ENCODE measurements at places on chromosomes 2 and 18.

DNA sequence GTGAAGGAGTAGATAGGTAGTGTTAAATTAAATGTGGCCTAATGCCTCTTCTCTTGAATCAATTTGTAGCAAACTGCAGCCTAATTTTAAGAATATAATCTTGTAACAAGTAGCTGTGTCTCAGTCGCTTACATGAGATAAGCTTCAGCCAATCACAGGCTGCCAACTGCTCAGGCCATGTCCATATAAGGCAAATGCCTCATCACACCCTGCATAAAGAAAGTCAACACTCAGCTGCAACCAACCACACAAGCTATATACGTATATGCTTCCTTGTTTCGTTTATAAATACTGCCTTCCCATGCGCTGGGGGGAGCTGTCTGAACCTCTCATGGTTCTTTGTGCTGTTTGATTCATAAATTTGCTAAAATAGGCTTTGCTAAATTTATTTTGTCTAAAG lies 476.3 kb downstream of the TRIB2 start:
- DNase-seq: peak; percentile 11

DNA sequence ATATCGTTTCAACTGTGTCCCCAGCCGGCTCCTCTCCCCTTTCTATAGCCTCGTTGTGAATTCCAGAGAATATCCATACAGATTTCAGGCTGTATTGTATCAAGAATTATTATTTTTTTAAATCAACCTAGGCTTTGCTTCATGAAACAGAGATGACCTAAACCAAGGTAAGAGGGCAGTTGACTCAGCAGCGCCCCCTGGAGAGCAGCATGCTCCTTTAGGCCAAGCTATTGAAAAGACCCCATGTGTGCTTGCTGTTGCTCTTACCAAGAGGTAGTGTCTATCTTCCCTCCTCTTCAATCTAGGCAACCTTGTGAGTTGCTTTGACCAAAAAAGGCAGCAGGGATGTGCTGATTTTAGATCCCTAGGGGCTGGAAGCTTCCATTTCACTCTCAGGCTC lies 426.7 kb upstream of the SMIM21 start:
- DNase-seq: no peak

- DNase-seq: no peak
Observed at GRCh38 chr2:224453892-224454291, 52.0 kb upstream of the FAM124B start.

GRCh38 chr18:34631093-34631966 lies 78.8 kb upstream of the DTNA start:
- DNase-seq: no peak

DNA sequence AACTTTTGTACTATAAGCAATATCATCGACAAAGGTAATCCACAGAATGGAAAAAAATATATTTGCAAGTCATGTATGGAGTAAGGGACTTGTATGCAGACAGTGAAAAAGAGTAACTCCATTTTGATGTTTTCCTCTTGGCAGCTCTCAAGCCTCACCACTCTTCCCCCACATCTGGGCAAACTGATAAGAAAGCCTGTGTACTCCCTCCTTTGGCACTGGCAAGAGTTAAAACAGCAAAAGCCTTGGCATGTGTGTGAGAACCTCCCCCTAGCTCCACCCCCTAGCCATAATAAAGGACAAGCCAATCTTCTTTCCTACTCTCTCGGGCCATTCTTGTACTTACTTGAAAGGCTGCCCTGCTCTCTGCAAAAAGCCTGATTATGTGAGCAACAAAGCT lies 335.2 kb downstream of the LRATD1 start:
- DNase-seq: no peak

GRCh38 chr2:128302011-128302743 lies 16.5 kb downstream of the HS6ST1 start:
- DNase-seq: no peak

GRCh38 chr2:96291751-96292150 lies 13.6 kb downstream of the SNRNP200 start:
- DNase-seq: no peak

DNA sequence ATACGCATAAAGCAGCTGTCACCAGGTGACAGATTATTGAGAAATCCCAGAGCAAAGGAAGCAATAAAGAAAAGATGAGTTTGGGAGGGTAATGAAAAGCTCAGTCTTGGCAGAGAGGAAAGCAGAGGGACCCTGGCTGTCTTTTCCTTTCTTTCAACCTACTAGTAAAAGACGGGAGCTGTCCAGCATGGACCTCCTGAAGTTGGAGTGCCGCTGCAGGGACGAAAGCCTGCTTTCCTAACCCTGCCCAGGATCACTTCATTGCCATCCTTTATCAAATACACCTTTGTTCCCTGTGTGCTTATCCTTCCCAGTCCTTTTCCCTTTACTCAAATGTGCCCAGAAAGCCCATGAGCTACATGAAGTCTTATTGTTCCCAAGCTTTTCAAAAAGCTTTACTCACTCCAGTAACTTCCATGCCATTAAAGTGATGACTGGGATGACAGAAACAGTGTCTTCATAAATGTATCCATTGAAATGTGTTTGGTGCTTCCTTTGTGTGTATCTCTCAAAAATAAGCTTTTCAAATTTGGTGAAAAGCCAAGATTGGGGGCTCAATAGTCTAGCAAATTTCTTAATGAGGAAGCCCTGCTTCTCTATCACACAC lies 3.7 kb upstream of the SPR start:
- no peak for DNase-seq

GRCh38 chr2:37391711-37392110 lies 47.3 kb downstream of the QPCT start:
- DNase-seq: no peak

- DNase-seq: peak; percentile 82
Observed at GRCh38 chr2:67259556-67260342, 137.4 kb upstream of the ETAA1 start.
